ENCODE measurements at places on chromosomes 2 and 18.
A peak's percentile ranks its signal among the peaks of the same experiment; 100 is the strongest.

GRCh38 chr2:222851956-222852617 is 8.7 kb upstream of the ACSL3 start:
- DNase-seq = peak; percentile 41

DNA sequence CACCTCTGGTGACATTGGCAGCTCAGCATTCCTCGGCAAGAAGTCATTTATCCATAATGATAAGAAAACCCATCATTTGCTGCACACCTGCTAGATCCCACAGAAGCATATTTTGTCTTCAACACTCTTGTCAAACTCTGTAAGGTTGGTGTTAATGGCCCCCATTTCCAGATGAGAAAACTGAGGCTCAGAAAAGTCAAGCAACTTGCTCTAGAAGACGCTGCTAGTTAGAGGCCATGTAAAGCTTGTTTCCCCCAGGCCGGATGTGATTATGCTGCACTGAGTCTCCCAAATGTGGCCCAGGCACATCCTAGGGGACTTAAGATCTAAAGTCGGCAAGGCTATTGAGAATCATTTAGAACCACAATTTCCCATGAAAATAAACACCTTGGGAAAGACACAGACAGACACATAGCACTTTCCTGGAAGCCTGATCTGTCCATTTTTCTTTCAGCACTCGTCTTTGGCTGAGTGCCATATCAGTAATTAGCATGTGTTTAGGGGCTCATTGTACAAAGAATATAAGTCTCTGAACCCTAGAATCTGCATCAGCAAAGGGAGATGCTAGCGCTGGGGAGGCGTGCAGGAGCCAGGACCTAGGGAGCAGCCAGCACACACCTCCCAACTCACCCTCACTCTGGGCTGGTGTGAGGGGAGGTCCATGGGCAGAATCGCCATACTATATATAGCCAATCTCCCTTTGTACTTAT is 39.3 kb downstream of the C1QL2 start:
- DNase-seq = no peak

GRCh38 chr2:29518010-29518409 is 402.8 kb downstream of the CLIP4 start:
- DNase-seq = no peak

DNA sequence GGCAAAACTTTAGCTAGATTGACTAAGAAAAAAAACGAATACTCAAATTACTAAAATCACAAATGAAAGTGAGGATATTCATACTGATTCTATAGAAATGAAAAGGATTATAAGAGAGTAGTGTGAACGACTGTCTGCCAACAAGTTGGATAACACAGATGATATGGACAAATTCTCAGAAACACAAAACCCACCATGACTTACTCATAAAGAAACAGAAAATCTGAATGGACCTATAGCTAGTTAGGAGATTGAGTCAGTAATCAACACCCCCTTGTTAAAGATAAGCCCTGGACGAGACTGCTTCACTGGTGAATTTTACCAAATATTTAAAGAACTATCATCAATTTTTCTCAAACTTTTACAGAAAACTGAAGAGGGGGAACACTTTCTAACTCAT is 108.8 kb upstream of the TMEM200C start:
- no peak for DNase-seq

DNA sequence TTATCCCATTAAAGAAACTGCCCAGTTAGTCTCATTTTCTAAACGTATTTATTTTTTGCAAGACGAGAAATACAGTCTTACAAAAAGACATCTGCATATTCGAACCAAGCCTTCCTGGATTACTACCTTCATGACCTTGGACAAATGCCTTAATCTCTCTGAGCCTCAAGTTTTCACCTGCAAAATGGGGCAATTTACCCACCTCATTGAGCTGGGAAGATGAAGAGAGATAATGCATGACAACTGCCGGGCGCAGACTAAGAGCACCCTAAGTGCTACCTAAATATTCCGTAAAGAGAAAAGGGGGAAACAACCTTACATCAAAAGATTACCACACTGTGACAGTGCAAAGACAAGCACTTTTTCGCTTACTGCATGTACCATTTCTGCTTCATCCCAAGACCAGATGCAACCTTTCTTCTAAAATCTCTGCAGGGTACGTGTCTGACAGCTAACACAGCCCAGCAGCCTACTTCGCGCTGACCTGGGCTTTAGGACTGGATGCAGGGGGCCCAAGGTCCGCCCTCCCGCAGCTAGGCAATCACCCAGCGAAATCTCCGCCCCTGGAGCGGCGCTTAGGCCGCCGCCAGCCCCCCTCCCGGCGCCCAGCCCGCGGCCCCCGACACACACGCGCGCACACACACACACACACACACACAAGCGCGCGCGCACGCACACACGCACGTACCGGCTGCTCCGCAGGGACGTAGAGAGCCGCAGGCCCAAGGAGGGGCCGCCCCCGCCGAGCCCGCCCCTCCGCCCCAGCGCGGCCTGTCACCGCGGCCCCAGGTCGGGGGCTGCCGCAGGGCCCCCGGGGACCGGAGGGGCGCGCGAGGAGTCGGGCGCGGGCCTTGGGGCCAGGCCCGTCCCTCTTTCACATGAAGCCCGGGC is 766 bp downstream of the MAP3K2 start:
- peak; percentile 86 for DNase-seq

- DNase-seq = peak; percentile 88
Observed at GRCh38 chr2:109335631-109336176, 206.7 kb downstream of the SH3RF3 start.

- no peak for DNase-seq
Observed at GRCh38 chr2:176418768-176419167, 149.5 kb downstream of the MTX2 start.

- DNase-seq = no peak
Observed at GRCh38 chr2:112472547-112473263, 9.3 kb upstream of the TTL start.

DNA sequence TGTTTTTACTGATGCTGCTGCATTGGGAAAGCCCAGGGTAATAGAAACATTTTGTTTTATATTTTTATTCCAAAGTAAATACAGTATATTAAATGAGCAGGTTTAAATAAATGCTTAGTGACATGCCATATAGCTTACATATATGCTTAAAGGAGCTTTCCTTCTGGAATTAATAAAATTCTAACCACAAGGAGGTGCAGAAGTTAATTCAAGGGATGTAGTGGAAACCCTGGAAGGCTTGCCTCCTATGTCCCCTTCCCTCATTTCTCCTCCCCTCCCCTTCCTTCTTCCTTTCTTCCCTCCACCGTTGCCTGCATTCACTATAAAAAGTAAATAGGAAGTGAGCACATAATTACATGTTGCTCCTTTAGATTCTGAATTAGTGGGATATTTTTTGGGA is 96.3 kb downstream of the UBE2E3 start:
- no peak for DNase-seq

DNA sequence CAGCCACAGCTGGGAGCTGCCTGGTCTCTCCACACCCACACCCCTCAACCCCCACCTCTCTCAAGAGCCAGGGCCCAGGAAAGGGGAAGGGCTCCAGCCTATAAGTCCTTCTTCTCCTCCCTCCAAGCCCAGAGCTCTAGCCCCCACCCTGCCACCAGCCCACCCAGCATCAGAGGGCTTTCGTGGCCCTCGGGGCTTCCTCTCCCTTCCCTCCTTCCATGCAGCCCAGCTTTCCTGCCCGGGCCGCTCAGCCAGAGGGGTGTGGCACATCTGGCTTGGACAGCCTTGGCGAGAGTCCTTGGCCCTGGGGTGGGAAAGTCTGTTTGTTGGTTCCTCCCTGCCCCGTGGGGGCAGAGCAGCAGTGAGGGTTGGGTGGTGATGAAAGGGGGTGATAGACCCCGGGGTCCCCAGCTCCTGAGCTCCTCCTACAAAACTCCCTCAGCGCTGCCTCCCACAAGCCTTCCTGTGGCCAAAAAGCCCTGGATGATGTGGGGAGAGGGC is 7.0 kb downstream of the TNS1 start:
- no peak for DNase-seq

DNA sequence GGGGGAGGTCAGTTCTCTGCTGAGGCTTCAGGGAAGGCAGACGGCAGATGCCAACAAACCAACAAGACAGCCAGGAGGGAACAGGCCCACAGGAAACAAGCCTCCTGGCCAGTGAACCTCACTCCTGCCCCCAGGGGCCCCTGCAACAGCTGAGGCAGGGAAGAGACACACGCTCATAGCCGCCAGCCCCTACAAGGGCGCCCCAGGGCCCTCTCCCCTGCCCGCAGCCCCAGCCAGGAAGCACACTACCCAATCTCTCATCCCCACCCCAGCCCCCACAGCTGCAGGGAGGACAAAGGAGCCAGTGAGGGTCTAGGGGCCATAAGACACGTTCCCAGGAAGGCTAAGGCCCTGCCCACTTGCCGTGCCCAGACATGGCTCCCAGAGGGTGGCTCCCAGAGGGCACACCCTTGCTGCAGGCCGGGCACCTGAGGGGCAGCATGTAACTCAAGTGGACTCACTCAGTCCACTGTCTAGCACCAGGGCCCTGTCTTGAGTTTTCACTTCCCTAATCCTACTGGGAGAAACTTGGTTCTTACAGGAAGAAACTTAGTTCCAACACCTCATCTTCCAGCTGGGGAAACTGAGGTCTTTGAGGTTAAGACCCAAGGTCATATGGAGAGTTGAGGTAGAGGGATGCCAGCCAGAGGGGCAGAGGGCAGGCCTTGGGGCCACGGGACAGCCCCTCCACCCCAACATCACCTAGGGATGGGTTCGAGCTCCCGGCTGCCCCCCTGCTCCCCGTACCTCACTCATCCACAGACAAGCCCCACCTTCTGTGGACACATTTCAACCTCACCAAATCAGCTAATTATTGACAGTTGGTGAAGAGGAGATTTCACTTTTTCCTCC is 37.3 kb downstream of the EMX1 start:
- peak; percentile 22 for DNase-seq

GRCh38 chr2:80548469-80548868 is 243.9 kb upstream of the LRRTM1 start:
- no peak for DNase-seq

- no peak for DNase-seq
Observed at GRCh38 chr2:206989311-206989710, 50.0 kb downstream of the CPO start.

DNA sequence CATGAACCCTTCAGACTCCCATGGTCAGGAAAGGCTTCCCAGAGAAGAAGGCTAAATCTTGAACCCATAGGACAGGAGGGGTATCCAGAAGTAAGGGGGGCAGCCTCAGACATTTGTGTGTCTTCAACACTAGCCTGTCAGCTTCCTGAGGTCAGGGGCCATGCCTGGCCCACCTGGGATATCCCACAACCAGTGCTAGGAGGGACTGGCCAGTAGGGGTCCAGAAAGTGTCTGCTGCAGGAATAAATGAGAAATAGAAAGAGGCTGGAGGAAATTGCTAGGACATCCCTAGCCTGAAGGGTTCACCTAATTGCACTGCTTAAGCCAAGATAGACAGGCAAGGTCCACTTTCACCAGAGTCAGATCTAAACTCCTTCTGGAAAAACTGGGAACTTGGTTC is 799.6 kb upstream of the ID2 start:
- DNase-seq = no peak

- no peak for DNase-seq
Observed at GRCh38 chr2:63784461-63784860, 57.2 kb upstream of the UGP2 start.

- no peak for DNase-seq
Observed at GRCh38 chr2:240393831-240394410, 41.5 kb upstream of the GPC1 start.

GRCh38 chr18:48576457-48576771 is 37.6 kb downstream of the CTIF start:
- no peak for DNase-seq

DNA sequence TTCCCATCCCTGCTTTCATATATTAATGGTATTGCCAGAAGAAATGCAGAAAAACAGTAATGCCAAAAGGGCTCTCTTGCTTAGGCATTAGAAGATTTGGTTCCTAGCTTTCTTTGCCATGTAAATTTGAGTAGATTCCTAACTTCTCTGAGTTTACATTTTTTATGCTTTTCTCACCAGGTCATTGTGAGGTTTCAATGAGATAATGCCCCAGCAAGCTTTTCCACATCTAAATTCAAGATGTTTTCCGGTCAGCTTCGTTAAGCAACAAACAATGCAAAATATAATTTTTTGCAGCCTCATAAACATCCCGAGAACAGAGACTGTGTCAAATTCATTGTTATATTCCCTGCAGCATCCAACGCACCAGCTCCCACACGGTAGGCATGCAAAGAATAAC is 44.9 kb downstream of the NCKAP5 start:
- no peak for DNase-seq

GRCh38 chr2:85673716-85674375 is 5.8 kb upstream of the SFTPB start:
- no peak for DNase-seq

DNA sequence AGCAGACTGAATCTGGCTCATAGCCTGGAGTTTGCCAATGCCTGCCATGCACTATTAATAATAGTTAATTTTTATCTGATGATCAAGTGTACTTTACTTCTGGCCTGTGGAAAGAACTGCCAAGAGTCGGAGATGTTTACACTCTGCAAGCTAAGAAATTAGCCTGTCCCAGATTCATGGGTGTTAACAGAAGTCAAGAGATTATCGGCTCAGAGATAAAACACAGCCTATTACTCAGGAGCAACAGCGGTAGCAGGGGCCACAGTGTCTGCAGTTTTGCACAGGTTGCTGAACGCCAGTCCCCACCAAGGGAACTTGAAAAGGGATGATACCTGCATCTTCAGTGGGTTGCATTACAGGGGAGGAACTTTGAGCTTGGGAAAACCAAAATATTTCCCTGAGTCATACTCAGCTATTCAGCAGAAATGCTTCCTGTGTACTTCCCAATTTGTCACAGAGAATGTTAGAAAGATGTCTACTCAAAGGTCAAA is 4.3 kb upstream of the ADI1 start:
- no peak for DNase-seq

DNA sequence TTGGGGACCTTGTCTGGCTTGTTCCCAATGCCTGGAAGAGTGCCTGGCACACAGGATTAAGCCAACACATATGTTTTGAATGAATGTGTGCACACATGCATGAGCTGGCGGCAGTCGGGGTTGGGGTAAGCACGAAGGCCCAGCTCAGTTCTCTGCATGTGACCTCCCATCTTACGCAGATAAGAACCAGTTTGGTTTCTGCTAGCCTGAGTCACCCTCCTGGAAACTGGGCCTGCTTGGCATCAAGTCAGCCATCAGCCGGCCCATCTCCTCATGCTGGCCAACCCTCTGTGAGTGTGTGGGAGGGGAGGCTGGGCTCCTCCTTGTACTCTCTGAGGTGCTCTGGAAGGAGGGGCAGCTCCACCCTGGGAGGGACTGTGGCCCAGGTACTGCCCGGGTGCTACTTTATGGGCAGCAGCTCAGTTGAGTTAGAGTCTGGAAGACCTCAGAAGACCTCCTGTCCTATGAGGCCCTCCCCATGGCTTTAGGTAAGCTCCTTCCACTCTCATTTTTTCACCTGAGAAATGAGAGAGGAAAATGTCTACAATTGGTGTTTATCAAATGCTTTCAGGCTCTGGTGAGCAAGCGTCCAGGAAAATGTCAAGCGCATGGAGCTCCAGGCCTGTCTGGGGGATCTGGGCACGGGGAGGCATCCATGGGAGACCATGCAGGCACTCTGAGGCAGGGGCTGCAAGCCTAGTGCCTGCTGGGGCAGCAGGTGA is 9.7 kb upstream of the IL1RN start:
- peak; percentile 5 for DNase-seq

GRCh38 chr2:220465700-220466099 is 838.3 kb downstream of the SLC4A3 start:
- DNase-seq = no peak
